ENCODE measurements at places on chromosomes 12 and 14. TPM values are rescaled to one million over a fixed set of nuclear protein-coding genes. Genes with fewer than 3 reads are reported as not detected.

The ETFBKMT gene
- total RNA-seq: 2.1 TPM

- H3K4me1 ChIP-seq: no peaks in the 10 kb centered on the region
- no peaks in the 10 kb centered on the region for H3K27me3 ChIP-seq
- DNase-seq: no peak
- no peaks in the 10 kb centered on the region for H3K36me3 ChIP-seq
- no peak overlapping the region for H3K4me3 ChIP-seq
Measured at GRCh38 chr12:94674835-94675234, 24.5 kb upstream of the TMCC3 start.

GRCh38 chr14:64983439-64984310 lies 3.0 kb upstream of the FNTB start:
- no peak overlapping the region for H3K27ac ChIP-seq
- DNase-seq: no peak
- no peaks in the 10 kb centered on the region for H3K36me3 ChIP-seq

DNA sequence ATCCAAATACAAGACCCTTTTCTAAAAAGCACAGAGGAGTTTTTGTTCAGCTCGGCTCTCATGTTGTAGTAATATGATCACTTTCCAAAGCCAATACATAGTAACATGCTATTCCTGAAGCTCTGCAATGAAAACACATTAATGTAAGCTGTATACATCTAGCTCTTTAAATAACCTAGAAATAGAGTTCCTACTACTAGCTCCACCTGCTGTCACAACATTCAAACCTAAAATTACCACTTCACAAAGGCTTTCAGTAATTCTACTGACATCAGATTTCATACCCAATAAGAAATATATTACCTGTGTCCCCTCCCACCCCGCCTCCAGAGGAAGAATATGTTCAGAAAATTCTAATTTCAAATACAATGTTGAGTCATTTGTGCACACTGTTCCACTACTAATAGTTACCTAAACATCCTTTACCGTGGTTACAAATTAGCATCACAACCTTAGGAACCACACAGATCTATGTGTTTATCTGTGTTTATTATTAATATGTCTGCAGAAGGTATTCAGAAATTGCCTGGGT lies 17.8 kb downstream of the EFCAB11 start:
- H3K36me3 ChIP-seq: no peaks in the 10 kb centered on the region
- no peaks in the 10 kb centered on the region for H3K4me1 ChIP-seq
- H3K4me3 ChIP-seq: no peak overlapping the region
- DNase-seq: no peak

GRCh38 chr14:90739318-90740068 lies 76.7 kb downstream of the TTC7B start:
- H3K4me1 ChIP-seq: no peaks in the 10 kb centered on the region
- no peaks in the 10 kb centered on the region for H3K27me3 ChIP-seq
- H3K27ac ChIP-seq: no peak overlapping the region
- H3K4me3 ChIP-seq: no peak overlapping the region
- H3K36me3 ChIP-seq: no peaks in the 10 kb centered on the region
- DNase-seq: no peak

The CSRP2 gene
- 27.9 TPM for total RNA-seq

Measured in Caco-2 (cell line).